ENCODE measurements at places on chromosomes 16 and 17. TPM values are rescaled to one million over a fixed set of nuclear protein-coding genes. Genes with fewer than 3 reads are reported as not detected.

Gene GUCY2D
- polyA plus RNA-seq = 0.07 TPM

Gene MYH2
- 0.04 TPM for polyA plus RNA-seq

Gene GJC1
- 8.0 TPM for polyA plus RNA-seq

Gene CCL17
- polyA plus RNA-seq = not detected

Gene TGFB1I1
- 0.38 TPM for polyA plus RNA-seq

Gene CDT1
- 1.0 TPM for polyA plus RNA-seq

Gene KRT9
- not detected for polyA plus RNA-seq

Gene CCDC43
- 33.4 TPM for polyA plus RNA-seq

Gene DNAH9
- polyA plus RNA-seq = 1.5 TPM

Gene ITGAL
- polyA plus RNA-seq = not detected

Gene SLC38A8
- polyA plus RNA-seq = not detected

Gene KRTAP1-1
- not detected for polyA plus RNA-seq
